ENCODE measurements at places on chromosomes 7 and 10. TPM values are rescaled to one million over a fixed set of nuclear protein-coding genes. Genes with fewer than 3 reads are reported as not detected.

GRCh38 chr10:23442936-23443335, 4.1 kb downstream of the OTUD1 start:
- no peak for DNase-seq

ABI1 gene
- 23.9 TPM for total RNA-seq

GRCh38 chr7:49432254-49432653, 341.2 kb upstream of the VWC2 start:
- DNase-seq: no peak

- DNase-seq: peak; percentile 42
Measured at GRCh38 chr7:29865526-29865925, 59.2 kb downstream of the WIPF3 start.

- DNase-seq: no peak
Measured at GRCh38 chr7:79529881-79530235, 76.4 kb upstream of the MAGI2 start.

UPK3BL1 gene
- 9.0 TPM for total RNA-seq

- DNase-seq: no peak
Measured at GRCh38 chr10:97004591-97004990, 172.5 kb downstream of the LCOR start.

GRCh38 chr10:98832196-98832595, 385.5 kb upstream of the HPS1 start:
- DNase-seq: no peak

MRLN gene
- total RNA-seq: not detected

HMX3 gene
- 0.37 TPM for total RNA-seq

GRCh38 chr7:111041577-111041976, 49.4 kb upstream of the LRRN3 start:
- DNase-seq: peak; percentile 25

MOGAT3 gene
- not detected for total RNA-seq

DNA sequence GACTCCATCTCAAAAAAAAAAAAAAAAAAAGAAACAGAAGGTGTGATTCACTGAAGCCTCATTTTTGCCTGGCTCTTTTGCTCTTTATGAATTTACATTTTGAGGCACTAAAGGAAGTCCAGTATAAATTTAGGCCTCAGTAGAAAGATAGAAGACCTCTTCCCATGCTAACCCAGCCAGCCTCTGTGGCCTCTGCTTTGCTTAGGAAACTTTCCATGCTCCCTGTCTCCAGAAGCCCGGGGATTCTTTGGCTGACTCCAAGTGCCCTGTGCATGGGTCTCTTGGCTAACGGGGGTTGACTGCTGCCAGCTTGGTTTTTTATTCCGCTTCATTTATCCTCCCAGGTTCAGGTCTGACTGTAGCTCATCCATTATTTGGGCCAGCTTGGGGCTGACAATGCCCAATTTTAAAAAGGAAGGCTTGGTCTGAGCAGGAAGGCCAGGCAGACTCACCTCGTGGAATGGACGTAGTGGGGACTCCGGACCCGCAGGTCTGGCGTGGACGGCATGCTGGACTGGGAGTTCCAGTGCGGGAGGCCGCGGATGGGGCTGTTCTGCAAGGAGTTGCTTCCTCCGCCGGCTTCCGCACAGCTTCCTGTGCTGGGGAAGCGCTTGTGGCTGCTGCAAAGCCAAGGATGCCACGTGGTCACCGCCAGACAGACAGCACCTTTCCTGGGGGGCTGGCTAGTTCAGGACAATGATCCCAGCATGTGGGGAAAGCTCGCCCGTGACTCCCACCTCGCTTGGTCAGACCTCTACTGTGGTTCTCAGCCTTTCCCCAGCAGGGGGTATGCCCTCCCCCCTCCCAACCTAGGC, 72.3 kb downstream of the PRPF18 start:
- DNase-seq: no peak

ANK3 gene
- total RNA-seq: 106 TPM

RAPGEF5 gene
- 16.9 TPM for total RNA-seq

DNA sequence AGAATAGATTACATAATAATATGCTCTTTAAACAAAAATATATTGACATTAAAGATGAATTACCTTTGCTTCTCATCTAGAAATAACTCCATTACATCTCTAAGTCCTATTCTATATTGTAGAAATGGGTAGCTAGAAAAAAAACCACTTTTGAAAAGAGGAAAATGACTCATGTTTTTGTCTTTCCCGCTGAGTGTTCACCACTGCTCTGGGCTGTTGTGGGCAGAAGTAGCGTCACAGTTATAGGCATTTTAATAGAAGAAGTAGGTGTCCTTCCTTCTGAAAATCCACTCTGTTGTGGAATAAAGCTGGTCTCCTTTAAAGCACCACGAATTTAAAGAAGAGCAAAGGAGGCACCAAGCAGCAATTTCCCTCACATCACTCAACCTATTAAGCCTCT, 117.6 kb upstream of the NFE2L3 start:
- no peak for DNase-seq

MLXIPL gene
- 16.1 TPM for total RNA-seq

NAT16 gene
- total RNA-seq: not detected

GDF2 gene
- total RNA-seq: not detected

- DNase-seq: peak; percentile 94
Measured at GRCh38 chr10:102408728-102409603, 9.6 kb downstream of the PSD start.

PAX4 gene
- total RNA-seq: not detected

GRCh38 chr10:44071479-44071878, 313.4 kb downstream of the CXCL12 start:
- peak; percentile 65 for DNase-seq
